CD4-positive, alpha-beta T cell treated with Interferon alpha-2 for 1 hour (primary cell): ENCODE measurements at places on chromosomes 4 and X.

GRCh38 chrX:12360383-12360782, 222.1 kb downstream of the FRMPD4 start:
- DNase-seq: no peak

DNA sequence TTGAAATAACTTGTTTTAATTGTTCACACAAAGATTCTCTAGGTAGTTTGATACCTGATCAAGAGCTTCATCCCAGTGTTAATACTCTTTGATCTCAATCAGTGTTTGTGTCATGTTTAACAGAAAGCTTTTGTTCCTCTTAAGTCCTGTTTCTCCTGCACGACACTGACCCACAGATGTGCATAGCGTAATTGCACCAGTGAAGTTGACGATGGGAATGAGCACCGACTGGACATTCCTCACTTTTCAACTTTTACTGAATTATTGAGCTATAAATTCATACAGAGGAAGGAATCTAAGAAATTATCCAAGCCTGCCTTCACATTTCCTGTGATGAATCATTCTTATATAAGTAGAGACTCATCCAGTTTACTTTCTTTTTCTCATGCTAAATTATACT, 878.7 kb upstream of the TENM3 start:
- DNase-seq: no peak

GRCh38 chr4:3226467-3226866, 22.5 kb upstream of the MSANTD1 start:
- DNase-seq: peak; percentile 62

- DNase-seq: no peak
These were observed 226.6 kb upstream of the INTU start for GRCh38 chr4:127406187-127406586.

DNA sequence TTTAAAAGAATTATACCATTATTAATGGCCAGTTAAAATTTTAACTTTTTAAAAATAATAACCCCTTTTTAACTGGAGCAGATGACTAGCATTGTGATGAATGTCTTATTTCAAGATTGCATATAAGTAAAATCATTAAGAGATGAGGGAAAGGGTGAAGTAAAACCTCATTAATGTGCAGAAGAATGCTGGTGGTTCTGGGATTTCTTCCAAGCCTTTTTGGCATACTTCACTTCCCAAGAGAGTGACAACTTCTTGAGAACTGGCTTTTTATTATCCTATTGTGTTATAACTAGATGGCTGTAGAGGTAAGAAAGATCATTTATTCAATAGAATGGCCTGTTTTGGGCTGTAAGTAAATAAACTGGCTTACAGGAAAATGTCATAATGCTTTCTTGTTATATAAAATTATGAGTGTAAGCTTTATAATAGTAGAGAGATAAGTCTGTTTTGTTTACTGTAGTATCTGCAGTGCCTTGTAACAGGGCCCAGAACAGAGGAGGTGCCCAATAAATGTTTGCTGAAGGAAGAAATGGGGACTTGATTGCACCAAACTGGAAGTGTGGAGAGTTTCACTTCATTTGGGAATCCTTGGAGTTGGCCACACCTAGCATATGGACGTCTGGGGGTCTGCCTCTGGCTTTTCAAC, 242.9 kb upstream of the PITX2 start:
- no peak for DNase-seq

- no peak for DNase-seq
These were observed 390.8 kb downstream of the ADGRL3 start for GRCh38 chr4:61590881-61591280.

- no peak for DNase-seq
These were observed 34.4 kb downstream of the NEXMIF start for GRCh38 chrX:74890676-74891430.

DNA sequence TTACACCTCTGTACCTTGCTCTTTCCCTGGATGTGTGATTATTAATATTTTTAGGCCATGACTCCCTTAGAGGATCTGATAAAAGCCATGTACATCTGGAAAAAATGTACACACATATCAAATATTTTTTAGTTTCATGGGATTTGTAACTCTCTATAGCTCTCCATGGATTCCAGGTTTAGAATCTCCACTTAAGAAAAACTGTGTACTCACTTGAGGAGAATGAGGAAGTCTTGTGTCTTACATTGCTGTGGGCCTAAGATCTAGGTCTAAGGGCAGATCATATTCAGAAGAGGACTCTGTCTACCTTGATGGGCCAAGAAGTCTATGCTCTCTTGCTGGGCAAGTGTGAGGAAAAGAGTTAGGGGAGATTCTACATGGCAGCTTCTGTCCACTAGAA, 98.0 kb downstream of the RRAGB start:
- DNase-seq: no peak

GRCh38 chr4:155617296-155617695, 49.4 kb upstream of the GUCY1A1 start:
- no peak for DNase-seq

DNA sequence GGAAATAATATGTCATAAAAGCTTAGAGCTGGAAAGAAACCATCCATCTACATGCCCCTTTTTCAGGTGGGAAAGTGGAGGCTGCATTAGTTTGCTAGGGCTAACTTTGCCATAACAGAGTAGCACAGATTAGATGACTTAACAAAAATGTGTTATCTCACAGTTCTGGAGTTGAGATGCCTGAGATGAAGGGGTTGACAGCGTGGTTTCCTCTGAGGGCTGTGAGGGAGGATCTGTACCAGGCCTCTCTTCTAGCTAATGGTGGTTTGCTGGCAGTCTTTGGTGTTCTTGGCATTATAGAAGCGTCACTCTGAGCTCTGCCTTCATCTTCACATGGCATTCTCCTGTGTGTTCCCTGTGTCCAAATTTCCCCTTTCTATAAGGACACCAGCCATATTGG, 2.4 kb downstream of the CHRNA9 start:
- DNase-seq: no peak

DNA sequence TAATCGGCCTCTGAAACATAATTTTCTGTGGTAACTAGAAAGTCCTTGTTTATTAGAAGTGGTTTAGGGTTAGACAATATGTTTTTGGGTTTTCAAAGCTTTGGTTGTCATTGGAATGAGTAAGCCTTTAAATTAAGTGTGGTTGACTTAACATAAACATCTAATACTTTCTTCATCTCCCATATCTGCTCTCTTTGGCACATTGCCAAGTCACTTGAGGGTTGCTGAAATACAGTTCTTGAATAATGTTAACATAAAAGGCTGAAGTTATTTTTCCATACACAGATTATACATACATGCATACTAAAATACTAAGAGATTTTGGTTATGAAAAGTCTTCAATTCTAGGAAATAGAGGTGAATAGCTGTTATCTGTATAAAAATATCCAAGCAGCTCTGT, 241.7 kb upstream of the BMP3 start:
- peak; percentile 10 for DNase-seq

DNA sequence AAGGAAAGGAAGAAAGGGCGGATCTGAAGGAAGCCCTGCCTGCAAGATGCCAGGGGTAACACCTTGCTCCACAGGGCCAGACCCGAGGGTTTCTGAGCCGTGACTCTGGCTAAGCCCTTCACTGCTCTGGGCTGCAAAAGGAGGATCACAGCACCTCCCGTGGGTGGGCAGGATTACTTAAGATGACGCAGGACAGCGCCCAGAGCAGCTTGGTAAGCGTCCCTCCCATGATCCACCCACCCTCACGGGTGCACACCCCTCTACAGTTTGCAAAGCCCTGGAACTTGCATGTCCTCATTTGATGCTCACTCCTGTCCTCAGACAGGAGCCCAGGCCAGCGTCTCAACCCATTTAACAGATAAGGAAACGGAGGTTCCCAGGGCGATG, 64.9 kb downstream of the CRMP1 start:
- no peak for DNase-seq

DNA sequence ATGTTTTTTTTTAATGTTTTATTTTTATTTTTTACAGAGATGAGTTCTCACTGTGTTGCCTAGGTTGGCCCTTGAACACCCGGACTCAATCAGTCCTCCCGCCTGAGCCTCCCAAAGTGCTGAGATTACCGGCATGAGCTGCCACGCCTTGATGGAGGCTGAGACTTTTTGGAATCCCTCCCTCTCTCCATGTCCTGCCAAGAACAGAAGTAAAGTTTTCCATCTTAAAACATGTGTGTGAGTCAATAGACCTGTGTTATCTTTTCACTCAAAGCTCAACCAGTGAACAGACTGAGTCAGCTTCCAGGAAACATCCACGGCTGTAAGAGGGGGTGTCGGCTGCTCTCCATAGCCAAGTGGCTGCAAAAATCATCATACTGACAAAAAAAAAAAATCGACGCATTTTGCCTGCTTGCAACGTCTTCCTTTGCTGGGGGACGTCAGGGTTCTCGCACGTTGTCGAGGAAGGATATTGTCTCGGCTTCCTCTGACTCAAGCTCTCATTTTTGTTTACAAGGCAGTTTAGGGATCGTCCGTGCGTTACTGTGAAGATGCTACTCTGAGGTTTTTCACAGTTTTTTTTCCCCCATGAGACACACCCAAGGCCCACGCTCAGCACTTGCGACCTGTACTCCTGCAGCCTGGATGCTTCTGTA, 10.0 kb upstream of the ASMTL start:
- DNase-seq: peak; percentile 89

GRCh38 chr4:84597450-84597849, 14.5 kb downstream of the CDS1 start:
- DNase-seq: no peak

DNA sequence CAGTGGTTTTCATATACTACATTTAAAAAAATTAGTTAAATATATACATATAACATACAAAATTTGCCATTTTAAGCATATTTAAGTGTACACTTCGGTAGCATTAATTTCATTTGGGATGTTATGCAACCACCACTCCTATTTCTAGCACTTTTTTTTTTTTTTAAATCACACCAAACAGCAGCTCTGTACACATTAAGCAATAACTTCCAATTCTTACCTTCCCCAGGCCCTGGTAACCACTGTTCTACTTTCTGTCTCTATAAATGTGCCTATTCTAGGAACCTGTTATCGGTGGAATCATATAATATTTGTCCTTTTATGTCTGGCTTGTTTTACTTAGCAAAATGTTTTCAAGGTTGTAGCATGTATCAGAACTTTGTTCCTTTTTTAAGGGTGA, 39.1 kb downstream of the TMEM164 start:
- no peak for DNase-seq

DNA sequence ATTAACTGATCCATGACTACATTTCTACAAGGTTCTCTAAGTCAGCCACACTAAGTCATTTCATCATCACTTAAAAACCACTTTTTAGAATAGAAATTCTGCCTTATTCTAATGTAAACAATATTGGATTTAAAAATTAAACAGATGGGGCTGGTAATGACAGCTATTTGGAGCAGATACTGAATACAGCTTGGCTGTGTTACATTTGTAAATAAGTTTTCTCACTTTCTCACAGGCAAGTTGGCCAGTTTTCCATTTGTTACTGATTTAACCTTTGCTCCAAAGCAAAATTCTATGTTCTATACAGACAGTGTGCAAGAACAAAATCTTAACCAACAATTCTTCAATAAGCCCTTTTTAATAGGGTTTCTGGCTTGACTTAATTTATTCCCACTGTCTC, 370.7 kb downstream of the GRIA2 start:
- DNase-seq: no peak

DNA sequence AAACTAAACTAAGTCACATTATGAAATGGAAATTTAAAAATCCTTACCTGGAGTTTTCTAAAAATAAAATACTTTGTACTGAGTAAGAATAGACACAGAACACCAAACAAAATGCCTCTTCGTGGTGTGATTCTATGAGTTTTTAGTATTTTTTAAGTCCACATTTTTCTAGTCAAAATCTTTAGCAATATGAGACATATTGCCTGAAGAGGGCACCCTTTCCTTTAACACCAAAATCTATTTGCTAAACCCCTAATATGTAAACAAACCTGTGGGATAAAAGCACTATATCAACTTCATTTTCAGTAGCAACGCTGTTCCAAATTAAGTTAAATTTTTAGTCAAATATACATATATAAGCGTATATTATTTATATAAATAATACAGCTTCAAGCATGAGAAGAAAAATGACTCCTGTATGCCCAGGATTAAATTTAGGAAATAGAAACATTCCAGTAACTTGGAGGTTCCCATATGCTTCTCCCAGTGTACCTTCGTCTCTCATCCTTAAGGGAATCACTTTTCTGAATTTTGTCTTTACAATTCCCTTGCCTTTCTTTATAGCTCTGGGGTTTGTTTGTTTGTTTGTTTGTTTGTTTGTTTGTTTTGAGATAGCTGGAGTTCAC, 23.0 kb upstream of the PGM2 start:
- DNase-seq: peak; percentile 75

GRCh38 chr4:73181231-73181630, 77.4 kb downstream of the ANKRD17 start:
- no peak for DNase-seq

DNA sequence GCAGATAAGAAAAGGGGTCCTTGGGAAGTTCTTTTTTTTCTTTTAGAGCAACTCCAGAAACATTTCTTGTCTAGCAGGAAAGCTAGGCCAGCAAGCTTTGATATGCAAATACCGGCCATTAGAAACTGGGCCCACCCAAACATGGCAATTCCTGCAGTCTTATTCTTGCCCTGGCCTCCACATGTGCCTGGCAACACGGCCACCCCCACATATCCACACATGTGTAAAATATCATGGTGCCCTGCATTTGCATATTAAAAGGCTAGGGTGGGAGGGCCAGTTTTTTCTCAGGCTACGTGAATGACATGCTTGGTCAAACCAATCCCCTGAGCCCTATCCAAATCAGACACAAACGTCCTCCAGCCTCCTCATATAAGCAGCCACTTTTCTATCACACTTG, 171.7 kb upstream of the ZCCHC13 start:
- DNase-seq: no peak

- DNase-seq: no peak
These were observed 287.2 kb downstream of the OPHN1 start for GRCh38 chrX:68146054-68146453.

GRCh38 chr4:128305942-128306341, 18.3 kb upstream of the PGRMC2 start:
- DNase-seq: no peak

- no peak for DNase-seq
These were observed 132.2 kb upstream of the FAM47B start for GRCh38 chrX:34810364-34810763.

- no peak for DNase-seq
These were observed 128.9 kb downstream of the RBM47 start for GRCh38 chr4:40500781-40501180.

GRCh38 chr4:46894826-46895225, 14.2 kb downstream of the COX7B2 start:
- no peak for DNase-seq

DNA sequence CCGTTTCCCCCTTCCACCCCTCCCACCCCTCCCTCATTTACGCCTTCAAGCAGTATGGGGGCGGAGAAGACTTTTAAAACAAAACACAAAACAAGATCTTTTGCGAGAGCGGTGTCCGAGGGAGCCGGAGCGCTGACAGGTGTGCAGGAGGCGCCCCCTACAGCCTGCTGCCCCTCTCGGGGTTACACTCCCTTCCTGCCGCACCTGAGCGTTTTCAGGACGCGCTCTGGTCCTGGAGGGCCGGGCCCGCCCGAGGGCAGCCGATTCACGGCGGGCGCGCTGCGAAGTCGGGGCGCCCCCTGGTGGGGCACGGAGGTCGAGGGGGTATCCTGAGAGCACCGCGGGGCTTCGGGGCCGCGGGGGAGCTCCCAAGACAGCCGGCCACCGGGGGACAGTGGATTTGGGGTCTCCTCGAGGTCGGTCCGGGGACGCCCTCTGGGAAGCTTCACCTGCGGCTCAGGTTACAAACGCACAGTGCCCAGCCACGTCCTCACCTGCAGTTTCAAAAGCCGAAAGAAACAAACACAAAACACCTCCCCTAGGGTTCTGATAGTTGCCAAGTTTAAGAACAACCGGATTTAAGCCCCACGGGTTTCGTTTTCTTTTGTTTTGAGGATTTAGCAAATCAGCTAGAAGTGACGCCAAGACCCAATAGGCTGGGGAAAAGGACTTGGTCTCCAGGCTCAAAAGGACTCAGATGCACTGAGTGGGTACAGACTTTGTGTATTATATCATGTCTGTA, 8.0 kb upstream of the NEUROG2 start:
- DNase-seq: peak; percentile 80
